ENCODE measurements at places on chromosomes 4 and X.

GRCh38 chr4:3676907-3677747 is 89.1 kb upstream of the ADRA2C start:
- no peak for DNase-seq

DNA sequence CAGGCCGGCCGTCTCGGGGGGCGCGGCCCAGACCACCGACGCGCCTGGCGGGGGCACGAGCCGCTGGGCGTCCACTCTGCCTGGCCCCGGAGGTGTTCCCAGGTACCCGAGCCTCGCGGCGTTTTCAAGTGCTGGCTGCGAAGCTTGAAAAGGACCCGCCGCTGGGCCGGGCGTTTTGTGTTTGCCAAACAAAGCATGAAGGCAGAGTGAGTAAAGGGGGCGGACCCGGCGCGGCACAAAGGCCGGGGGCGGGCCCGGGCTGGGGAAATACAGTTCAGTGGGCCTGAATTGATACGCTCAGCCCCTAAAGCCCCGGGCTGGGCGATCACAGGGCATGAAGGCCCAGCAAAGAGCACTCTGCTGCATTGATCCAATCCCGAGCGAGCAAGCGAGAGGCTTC is 65.4 kb downstream of the SOX3 start:
- DNase-seq = no peak

DNA sequence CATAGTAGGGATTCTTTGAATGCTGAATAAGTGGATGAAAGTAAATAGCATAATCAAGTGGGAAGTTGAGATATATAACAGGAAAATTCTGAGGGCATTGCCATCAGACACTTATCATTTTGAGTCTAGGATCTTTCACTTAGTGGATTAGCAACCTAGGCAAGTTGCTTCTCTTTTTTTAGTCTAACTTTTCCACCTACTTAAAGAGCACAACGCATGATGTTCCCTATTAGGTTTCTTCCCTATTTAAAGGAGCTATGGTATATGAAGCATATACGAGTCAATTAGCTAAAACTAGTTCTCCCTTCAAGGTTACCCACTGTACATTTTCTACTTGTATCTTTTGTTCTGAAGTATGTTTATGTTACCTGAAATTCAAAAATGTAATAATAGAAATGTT is 67.1 kb upstream of the HS3ST1 start:
- DNase-seq = no peak

GRCh38 chr4:169024762-169025161 is 14.7 kb upstream of the CBR4 start:
- DNase-seq = peak; percentile 47

- no peak for DNase-seq
Measured at GRCh38 chr4:52202251-52202779, 151.2 kb downstream of the SPATA18 start.

DNA sequence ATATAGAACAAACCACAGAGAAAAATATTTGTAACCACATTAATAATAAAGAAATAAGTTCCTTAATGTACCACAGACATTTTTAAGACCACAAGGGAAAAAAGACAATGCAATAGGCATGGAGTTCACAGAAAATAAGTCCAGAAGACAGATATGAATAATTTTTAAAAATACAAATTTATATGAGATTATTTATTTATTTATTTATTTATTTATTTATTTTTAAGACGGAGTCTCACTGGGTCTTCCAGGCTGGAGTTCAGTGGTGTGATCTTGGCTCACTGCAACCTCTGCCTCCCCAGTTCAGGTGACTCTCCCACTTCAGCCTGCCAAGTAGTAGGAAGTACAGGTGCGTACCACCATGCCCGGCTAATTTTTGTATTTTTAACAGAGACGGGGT is 53.7 kb downstream of the THAP9 start:
- DNase-seq = no peak

DNA sequence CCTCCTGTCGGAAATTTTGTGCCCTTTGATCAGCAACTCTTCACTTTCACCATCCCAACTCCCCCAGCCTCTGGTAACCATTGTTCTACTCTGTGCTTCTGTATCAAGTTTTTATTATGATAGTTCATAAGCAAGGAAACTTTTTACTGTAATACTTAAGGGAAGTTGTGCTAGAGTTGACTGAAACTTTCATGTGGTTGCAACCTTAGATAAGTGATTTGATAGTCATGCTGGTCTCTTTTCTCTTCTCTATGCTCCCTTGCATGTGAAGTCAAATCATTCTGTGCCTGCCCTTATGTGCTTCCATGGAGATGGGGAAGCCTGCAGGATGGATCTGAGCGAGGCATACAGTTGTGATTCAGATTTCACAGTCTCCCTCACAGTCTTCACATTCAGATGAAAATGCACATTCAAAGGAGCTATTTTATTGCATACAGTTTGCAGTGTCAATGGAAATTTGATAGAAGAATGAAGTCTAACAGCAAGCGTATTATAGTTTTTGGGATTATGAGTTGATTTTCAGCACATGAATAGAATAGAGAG is 1428.3 kb upstream of the TENM3 start:
- no peak for DNase-seq

- peak; percentile 86 for DNase-seq
Measured at GRCh38 chrX:155070975-155071693, at the start of the genes BRCC3, CMC4 and MTCP1. Gene BRCC3 (plus strand): TSS chrX:155071508. CDS start chrX:155071528, 20 bp downstream. Gene CMC4 (minus strand): TSS chrX:155071136. CDS start chrX:155064023, 7,113 bp downstream. Gene MTCP1 (minus strand): TSS chrX:155071136. CDS start chrX:155066010, 5,126 bp downstream.

DNA sequence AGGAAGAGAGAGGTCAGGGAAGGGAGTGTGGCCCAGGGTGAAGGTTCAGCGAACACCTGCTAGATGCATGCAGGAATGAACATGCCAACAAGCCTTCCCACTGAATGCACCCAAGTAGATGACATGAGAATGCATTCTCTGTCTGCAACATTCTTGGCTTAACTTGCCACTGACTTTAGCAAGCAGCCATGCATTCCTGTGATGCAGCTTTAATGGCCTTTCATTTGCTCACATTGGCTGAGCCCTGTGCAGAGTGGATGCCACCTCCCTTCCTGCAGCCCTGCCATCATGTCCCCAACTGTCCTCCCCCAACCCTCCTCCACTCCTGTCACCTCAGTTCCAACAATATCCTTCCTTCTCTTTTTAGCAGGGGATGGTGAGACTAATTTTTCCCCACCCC is 25.3 kb upstream of the MTNR1A start:
- DNase-seq = no peak

DNA sequence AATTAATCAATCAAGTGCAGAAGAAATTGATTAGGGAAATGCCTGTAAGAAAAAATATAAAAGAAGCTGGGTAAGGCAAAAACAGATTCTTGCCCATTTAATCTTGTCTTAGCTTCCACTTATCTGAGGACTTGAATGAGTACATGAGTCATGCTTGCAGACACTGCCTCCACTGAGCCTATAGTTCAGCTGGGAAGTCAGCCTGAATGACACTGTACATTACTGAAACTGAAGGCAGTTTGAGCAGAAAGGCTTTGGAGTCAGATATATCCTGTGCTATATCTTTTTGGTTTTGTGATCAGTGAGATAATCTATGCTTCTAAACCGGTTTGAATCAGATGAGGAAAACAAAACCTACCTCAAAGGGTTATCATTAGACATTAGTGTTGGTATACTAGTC is 61.3 kb downstream of the NUDT11 start:
- no peak for DNase-seq

- DNase-seq = no peak
Measured at GRCh38 chr4:110106931-110107296, 91.5 kb downstream of the ELOVL6 start.

DNA sequence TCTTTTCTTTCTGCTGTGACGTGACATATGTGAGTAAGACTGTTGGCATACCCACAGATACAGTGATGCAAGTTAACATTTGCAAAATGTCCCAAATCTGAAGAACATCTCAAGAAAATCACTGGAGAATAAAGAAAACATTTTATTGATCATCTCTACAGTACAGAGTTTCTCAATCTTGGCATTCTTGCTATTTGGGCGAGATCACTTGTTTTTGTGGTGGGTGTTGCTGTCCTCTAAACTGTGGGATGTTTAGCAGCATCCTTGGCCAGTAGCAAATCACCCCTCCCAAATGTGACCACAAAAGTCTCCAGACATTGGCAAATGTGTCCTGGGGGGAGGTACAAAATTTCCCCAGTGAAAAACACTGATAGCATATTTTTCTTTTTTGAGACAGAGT is 28.8 kb downstream of the AMELX start:
- no peak for DNase-seq

DNA sequence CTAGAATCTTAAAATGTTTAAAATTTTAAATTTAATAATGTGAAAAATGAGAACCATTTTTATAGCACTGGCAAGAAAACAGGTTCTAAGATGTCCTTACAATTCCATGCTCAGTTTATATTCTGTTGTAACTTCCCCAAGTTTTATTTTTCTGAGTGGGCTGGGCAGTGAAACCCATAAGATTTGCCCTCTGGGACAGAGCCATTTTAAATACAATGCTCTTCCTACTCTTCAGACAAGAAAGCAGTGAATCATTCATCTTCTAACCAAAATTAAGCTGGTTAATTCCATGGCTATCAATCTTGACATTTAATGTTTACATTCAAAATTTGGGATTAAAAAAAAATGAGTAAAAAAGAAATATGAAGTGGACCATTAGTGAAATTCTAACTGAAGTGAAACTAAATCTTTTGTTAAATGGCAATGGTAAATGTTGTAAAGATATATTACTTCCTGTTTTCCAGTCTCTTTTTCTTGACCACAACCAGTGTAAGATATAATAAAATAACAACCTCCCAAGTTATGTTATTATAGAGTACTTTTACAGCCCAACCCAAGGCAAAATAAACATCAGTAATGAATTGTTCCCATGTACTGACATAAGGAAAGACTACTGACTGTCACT is 37.2 kb upstream of the PTPN13 start:
- no peak for DNase-seq

DNA sequence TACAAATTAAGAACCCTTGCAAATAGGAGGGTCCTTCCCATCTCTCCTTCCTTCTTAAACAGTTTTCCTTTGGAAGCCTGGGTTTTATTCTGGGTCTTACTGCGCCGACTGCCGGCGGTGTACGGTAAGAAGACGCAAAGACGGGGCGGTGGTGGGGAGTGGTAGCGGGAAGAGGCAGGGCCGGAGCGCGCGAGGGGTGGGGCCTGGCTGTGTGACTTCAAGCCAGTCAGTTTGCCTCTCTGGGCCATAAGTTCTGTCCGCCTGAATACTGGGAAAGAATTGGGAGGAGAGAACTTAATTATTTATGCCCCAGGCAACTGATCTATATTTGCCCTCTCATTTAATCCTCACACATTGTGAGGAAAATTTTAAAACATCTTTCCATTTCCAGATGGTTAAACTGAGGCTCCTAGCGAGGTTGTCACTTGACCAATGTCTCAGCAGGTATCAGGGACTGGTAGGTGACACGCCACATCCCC is 726 bp upstream of the KANTR start:
- peak; percentile 75 for DNase-seq

GRCh38 chrX:25011589-25012432 is 4.0 kb downstream of the ARX start:
- no peak for DNase-seq

DNA sequence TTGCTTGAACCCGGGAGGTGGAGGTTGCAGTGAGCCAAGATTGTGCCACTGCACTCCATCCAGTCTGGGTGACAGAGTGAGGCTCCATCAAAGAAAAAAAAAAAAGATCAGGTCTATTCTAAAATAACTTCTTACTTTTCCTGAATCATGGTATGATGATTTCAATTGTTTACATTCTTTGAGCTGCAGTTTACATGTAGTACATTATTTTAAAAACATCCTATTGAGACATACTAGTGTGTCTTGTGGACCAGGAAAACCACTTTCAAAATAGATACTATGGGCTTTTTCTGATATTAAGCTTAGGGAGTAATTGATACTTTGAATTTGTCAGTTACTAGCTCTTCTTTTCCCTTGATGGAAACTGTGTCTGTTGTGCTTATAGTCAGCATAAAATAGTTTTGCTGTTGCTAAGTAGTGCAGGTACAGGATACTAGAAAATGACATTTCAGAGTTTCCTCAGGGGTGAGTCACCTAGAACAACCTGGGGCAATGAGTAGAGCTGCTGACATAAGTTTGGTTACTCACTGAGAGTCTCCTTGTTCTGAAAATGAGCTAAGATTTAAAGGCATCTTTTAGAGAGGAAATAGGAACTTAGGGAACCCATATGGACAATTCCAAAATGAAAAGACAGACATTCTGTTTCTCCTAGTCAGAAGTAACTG is 53.2 kb upstream of the C4orf54 start:
- no peak for DNase-seq

DNA sequence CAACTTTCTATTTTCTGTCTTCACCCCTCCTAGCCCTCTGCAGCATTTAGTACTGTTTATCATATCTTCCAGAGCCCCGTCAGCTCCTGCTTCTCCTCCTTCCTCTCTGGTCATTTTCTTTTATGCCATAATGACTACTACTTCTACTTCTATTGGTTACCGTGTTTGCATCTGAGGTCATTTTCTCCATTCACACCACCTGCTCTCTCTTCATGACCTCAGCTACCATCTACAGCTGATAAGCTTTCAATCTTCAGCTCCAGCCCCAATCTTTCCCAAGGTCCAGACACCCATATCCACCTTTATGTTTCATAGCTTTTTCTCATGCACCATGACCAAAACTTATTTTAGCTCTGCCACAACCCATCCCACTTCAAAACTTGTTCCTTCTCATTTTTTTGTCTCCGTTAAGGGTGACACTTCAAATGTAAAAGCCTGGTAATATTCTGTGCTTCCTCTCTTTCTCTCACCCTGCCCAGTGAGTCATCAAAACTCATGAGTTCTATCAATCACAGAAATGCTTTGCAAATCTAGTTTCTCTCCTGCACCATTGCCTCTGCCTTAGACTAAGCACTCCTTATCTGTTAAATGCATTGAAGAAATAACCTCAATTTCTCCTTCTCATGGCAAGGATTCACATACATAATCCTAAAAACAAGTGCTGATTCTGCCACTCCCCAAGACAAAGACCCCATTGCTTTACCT is 71.3 kb upstream of the IQCM start:
- no peak for DNase-seq

DNA sequence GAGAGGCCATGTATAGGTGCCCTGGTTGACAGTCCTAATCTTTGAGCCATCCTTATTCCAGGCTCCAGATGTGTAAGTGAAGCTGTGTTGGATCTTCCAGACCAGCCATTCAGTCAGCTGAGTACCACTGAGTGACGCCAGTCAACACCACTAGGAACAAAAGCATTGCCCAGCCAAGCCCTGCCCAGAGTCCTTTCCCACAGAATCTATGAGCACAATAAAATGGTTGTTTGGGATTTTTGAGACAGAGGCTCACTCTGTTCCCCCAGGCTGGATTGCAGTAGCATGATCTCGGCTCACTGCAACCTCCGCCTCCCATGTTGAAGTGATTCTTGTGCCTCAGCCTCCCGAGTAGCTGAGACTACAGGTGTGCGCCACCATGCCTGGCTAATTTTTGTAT is 262.5 kb downstream of the BCOR start:
- no peak for DNase-seq

GRCh38 chrX:40871385-40872082 is 136.2 kb upstream of the MED14 start:
- DNase-seq = peak; percentile 1

DNA sequence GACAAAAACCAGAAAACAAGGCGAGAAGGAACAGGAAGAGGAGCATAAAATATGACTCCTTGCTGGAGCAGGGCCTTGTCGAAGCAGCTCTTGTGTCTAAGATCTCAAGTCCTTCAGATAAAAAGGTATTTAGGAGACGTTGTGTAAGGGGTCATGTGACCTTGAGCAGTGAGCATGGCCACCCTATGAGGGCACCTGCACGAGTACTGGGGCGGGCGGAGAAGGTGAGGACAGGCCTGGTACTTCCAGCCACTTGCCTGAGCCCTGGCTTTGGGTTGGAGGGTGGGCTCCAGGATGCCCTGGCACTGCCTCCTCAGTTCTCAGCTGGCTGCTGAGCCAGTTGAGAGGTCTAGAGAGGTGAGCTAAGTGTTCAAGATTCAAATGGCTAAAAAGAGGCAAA is 29.9 kb downstream of the NSD2 start:
- DNase-seq = no peak

Data from NAMALWA (cell line).